ENCODE measurements at places on chromosomes 2 and 18.

DNA sequence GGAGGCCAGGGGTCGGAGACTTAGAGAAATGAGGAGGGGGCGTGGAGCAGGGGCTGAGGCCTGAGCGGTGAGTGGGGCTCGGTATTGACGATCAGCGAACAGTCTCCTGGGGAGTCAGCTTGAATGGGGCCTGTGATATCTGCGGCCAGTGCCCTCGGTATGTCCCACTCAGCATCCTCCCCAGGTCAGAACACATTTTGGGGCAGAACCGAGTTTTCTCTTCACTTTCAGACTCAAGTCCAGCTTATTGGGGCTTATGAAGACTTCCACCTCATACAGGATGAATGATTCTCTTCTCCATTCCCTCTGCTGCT, 82.6 kb downstream of the RRM2 start:
- no peak for DNase-seq

- DNase-seq: no peak
Observed at GRCh38 chr2:68487773-68488355, 20.5 kb downstream of the APLF start.

GRCh38 chr18:21309248-21309647, 67.2 kb downstream of the GREB1L start:
- DNase-seq: no peak

- DNase-seq: no peak
Observed at GRCh38 chr2:39121523-39122063, 742 bp upstream of the SOS1 start.

GRCh38 chr2:85651097-85651496, 16.9 kb downstream of the SFTPB start:
- DNase-seq: no peak

DNA sequence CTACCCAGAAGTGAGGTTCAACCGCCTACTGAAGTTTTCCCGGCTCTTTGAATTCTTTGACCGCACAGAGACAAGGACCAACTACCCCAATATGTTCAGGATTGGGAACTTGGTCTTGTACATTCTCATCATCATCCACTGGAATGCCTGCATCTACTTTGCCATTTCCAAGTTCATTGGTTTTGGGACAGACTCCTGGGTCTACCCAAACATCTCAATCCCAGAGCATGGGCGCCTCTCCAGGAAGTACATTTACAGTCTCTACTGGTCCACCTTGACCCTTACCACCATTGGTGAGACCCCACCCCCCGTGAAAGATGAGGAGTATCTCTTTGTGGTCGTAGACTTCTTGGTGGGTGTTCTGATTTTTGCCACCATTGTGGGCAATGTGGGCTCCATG, 48.7 kb upstream of the INPP4A start:
- no peak for DNase-seq

GRCh38 chr2:42757981-42758740, 5.8 kb downstream of the OXER1 start:
- DNase-seq: no peak

- no peak for DNase-seq
Observed at GRCh38 chr2:73283545-73284295, 558 bp downstream of the FBXO41 start.

DNA sequence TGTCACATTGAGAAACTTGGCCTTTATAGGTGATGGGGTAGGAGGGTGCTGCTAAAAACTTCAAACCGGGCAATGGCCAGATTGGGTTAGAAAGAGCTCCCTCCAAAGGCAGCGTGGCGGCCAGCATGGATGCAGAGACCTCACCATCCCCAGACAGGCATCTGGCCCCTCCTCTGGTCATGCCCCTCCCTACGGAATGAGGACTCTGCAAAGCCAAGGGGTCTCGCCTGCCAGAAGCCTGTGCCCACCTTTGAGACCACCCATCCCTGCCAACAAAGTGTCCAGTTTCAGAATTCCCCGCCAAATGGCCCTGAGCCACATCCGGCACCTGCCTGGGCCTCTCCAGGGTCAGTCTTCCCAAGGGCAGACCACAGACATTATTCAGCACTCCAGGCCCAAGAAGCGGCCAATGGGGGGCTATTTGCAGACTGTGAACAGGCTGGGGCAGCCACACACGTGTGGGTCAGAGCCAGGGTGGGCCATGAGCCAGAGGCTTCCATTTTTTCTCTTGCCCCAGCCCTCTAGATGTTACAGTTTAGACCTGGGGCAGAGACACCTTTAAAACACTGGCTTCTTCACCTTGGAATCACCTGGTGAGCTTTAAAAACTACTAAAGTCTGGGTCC, 4.2 kb upstream of the ATP6V1B1 start:
- no peak for DNase-seq

- no peak for DNase-seq
Observed at GRCh38 chr2:137021763-137022162, 256.4 kb downstream of the THSD7B start.

- no peak for DNase-seq
Observed at GRCh38 chr2:58568901-58569300, 327.8 kb upstream of the FANCL start.

GRCh38 chr18:1663879-1664705, 759.4 kb downstream of the ADCYAP1 start:
- no peak for DNase-seq

- no peak for DNase-seq
Observed at GRCh38 chr2:55720417-55720816, 26.8 kb upstream of the PNPT1 start.

- DNase-seq: no peak
Observed at GRCh38 chr2:158291544-158292180, 164.9 kb downstream of the CCDC148 start.

DNA sequence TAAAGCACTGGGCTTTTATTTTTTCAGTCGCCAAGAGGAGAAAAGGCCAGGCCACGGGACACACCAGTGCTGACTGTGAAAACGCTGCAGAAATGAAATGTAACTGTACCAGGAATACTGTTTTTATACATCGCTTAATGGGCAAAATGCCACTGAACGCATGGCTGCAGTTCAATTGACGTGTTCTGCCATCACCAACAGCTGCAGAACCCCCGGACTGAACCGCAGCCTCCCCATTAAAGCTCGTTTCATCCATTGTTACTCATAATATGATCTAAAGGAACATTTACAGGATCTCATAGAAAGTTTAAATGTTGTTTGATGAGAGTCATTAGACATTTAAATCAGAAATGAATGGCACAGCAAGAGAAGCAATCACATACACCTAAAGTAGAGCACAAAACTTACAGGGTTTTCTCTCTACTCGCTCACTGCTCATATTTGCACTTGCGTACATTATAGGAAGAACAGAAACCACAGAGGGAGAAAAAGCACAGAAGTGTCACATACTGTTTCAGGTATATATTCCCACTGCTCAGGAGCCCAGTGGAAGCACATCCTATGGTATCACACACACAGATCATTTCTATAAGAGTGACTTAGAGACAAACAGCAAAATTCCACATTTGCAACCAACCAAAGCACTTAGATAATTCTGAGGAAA, 35.3 kb downstream of the TCF4 start:
- DNase-seq: no peak
